ENCODE measurements at places on chromosomes 13 and 19.

GRCh38 chr19:48218997-48219396 is 36.7 kb downstream of the CARD8 start:
- DNase-seq: no peak

DNA sequence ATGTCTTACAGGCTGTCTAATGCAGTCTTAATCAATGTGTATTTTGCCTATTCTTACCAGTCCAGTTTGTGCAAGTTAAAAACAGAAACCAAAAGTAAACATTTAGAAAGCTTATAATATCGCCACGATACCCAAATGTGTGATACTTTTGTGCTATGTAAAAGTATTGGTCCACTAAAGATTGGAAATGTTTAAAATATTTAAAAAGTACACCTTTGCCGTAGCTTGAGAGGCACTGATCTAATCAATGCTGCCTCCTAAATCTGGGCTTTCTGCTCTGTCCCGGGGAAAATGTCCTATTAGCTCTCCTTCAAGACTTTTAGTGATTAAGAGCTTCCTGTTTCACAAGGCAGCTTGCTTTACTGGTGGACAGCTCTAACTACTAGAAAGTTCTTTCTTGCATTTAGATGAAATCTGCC is 64.7 kb downstream of the DNAJC15 start:
- DNase-seq: no peak

GRCh38 chr13:109271061-109271460 is 515.3 kb downstream of the IRS2 start:
- DNase-seq: no peak

DNA sequence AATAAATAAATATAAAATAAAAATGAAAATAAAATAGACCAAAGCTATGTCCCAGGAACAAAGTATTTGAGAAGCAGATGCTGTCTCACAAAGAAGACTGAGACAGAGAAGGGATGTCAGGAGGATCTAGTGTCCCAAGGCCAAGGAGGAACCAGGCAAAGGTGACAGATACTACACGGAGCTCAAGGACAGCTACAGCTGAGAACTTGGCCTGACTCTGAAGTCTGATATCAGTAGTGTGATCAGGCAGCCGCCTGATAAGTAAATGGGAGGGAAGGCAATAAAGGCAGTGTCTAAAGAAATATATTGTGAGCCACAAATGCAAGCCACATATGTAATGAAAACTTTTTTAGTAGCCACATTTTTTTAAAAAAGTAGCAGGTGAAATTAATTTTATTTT is 20.4 kb upstream of the NANOS3 start:
- DNase-seq: no peak

- DNase-seq: no peak
These were observed 65.5 kb downstream of the TBC1D4 start for GRCh38 chr13:75416327-75417011.

DNA sequence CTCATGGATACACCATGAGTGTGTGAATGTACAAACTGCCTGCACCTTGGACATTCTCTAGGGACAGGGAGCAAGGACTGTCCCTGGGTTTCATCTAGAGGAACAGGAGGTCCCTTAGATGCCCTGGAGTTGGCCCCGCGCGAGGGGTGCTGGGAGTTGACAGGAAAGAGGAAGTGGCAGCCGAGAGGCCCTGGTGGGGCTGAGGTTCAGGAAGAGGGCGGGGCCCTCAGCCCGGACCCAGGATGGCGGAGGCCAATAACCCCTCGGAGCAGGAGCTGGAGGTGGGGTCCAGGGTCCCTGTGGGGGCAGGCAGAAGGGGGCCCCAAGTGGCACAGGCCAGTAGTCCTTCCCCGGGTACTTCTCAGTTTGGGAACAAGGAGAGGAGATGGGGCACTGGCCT is 6.9 kb downstream of the PKN1 start:
- no peak for DNase-seq

DNA sequence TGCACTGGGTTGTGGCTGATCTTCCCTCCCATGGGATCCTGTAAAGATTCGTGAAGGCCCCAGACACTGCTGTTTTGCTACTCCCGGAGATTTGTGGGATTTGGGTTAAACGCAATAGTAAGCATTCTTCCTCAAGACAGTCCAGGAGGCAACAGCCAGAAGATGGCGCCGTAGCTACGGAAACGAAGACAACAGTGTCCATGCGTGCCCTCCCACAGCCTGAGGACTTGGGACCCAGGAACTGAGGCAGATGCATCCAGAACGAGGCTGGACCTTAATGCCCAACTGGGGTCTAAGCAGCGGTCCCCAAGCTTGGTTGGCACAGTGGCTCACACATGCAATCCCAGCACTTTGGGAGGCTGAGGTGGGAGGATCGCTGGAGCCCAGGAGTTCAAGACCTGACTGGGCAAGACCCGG is 57.6 kb upstream of the ZNF507 start:
- DNase-seq: peak; percentile 3

- DNase-seq: no peak
These were observed at the start of gene BTBD2 for GRCh38 chr19:2015608-2015950. Gene BTBD2, minus strand, starts transcription at chr19:2015714. Its CDS starts 11 bp downstream, at chr19:2015703.

DNA sequence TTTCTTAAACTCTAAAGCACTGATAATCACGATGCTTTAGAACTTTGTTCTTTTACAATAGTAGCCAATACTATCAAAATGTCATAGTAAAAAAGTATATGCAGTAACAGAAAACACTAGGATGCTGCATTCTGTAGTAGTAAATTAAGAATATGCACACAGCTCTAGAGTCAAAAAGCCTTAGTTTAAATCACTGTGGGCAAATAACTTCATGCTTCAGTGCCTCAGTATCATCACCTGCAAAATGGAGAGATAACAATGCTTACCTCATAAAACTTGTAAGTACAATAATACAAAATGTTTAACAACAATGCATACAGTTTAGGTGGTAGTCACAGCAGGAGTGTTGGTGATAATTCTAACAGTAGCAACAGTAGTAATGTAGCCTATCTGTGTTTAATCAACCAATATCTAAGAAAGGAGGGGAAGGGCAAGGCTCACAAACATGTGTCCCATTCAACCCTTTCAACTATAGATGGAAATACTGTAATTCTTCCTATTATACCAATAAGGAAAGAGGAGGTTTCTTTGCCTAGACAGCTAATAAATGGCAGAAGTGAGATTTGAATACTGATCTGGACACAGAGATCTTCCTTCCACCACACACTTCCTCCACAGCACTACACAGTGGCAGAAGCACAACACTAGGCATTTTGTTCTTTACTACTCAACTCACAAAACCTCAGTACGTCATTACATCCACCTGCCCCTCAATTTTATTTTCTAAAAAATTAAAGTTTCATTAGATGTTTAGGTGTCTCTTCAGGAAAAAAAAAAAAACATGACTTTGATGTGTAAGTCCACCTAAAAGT is 4.6 kb downstream of the RBM26 start:
- DNase-seq: no peak

GRCh38 chr13:111342721-111343120 is 22.3 kb downstream of the TEX29 start:
- DNase-seq: no peak

DNA sequence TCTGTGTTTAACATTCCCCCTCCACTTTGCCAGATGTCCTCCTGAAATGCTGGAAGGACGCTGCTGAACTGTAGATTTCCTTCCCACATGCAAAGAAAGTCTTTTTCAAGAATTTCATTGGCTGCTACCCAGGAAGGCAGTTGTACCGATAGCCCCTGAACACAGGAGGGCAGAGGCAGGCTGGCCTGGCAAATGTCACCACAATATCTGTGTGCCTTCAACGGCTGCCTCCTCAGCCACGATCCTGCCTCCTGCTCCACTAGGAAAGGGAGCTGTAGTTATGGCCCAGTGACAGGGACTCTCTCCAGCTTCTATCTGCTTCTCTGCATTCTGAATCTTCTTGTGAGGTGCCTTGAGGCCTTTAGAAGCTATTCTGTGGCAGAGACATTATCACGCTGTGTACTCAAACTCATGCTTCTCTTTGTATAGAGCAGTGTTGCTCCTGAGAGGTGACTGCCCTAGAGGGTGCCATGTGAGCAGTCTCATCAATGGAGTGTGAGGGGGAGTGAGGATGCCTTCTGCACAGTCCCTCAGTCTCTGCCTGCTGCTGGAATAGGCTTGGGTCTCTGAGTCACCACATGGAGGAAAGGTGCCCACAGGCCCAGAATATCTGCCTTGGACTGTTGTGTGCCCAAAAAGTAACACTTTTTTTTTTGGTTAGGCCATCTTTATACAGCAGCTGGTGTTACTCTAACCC is 279.8 kb downstream of the DNAJC15 start:
- DNase-seq: no peak

- DNase-seq: no peak
These were observed 264.0 kb downstream of the KLF12 start for GRCh38 chr13:73870036-73870741.

DNA sequence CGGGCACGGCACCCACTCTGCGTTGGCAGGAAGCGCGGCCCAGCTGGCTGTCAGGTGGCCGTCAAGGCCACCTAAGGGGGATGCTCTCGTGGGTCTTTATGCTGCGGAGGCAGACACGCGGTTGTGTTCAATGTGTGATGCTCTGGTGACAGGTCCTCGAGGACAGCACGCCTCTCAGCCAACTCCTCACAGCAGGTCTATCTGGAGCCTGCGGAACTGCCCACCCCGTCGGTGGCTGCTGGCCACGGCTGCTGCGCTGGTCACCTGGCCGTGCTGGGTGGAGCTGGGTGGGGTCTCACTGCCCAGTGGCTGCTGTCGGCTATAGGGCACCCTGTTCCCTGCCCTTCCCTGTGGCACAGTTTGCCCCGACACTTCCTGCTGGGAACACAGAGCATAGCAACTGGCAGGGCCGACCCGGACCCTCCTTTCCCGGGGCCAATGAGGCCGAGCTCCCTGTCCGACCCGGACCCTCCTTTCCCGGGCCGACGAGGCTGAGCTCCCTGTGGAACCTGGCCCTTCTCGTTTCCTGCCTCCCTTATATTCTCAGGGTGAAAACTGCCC is 14.3 kb upstream of the F7 start:
- no peak for DNase-seq

- no peak for DNase-seq
These were observed 30.2 kb upstream of the TFDP1 start for GRCh38 chr13:113554333-113554700.

DNA sequence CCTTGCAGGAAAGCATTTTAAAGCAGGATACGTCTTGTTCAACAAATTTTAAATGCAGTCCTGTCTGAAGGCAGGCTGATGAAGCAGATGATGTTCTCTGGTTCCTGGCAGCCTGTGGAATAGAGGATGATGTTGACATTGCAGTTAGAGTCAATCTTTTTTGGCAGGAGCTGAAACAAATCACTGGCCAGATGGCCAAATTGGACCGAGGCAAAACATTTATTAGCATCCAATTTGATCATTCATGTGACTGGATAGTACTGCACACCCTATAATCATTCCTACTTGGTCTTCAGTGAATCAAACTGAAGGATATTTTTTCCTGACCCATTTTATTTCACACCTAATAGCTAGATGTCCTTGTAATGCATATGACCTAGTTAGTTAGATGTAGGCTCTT is 172.2 kb upstream of the SLC10A2 start:
- no peak for DNase-seq

Measured in BJ (cell line).